ENCODE measurements at places on chromosomes 1 and 21. TPM values are rescaled to one million over a fixed set of nuclear protein-coding genes. Genes with fewer than 3 reads are reported as not detected.
A peak's percentile ranks its signal among the peaks of the same experiment; 100 is the strongest.

Gene GNG4
- polyA plus RNA-seq: not detected

Gene SLC22A15
- polyA plus RNA-seq: 0.18 TPM

Gene OXCT2
- polyA plus RNA-seq: not detected

Gene RERE
- polyA plus RNA-seq: 3.8 TPM

Gene ATP5PO
- 280 TPM for polyA plus RNA-seq

Gene PRELP
- polyA plus RNA-seq: not detected

Gene FOXD2
- polyA plus RNA-seq: 0.40 TPM

Gene COL16A1
- polyA plus RNA-seq: not detected

Gene CCDC190
- not detected for polyA plus RNA-seq

Gene PDC
- not detected for polyA plus RNA-seq

Gene UBL4B
- polyA plus RNA-seq: not detected

Gene SLC5A9
- polyA plus RNA-seq: not detected

Gene PLPPR4
- polyA plus RNA-seq: not detected

Gene ZNF124
- polyA plus RNA-seq: 2.3 TPM

Gene SPOCD1
- 0.24 TPM for polyA plus RNA-seq

Gene LCE6A
- not detected for polyA plus RNA-seq

Gene WLS
- polyA plus RNA-seq: not detected

Gene MSH4
- polyA plus RNA-seq: not detected

Gene CCDC28B
- polyA plus RNA-seq: 65.5 TPM

GRCh38 chr1:175129182-175129581 is 61.5 kb downstream of the TNN start:
- no peak for DNase-seq

GRCh38 chr1:234208791-234209190 is 164.5 kb upstream of the COA6 start:
- no peak for DNase-seq

GRCh38 chr1:156625436-156626078 is 6.3 kb downstream of the HAPLN2 start:
- DNase-seq: peak; percentile 52

GRCh38 chr1:157156058-157156541 is 17.9 kb upstream of the ETV3 start:
- peak; percentile 73 for DNase-seq

GRCh38 chr1:54047384-54048305 is 5.4 kb downstream of the TMEM59 start:
- DNase-seq: no peak

DNA sequence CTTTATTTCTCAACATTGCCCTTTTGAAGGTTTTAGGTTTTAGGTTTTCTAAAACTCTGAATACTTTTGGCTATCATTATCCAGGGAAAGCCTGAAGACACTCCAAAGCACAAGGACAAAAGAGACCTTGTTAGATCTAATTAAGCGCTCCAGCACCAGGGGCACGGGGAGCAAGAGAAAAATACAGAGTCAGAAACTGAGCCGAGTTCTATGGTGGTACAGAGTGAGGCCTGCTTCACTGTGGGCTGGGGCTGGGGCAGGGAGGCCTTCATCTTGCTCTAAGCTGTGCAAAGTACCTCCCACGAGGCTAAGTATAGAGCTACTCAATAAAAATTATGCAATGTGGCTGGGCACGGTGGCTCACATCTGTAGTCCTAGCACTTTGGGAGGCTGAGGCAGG is 19.7 kb upstream of the RAB4A start:
- no peak for DNase-seq

DNA sequence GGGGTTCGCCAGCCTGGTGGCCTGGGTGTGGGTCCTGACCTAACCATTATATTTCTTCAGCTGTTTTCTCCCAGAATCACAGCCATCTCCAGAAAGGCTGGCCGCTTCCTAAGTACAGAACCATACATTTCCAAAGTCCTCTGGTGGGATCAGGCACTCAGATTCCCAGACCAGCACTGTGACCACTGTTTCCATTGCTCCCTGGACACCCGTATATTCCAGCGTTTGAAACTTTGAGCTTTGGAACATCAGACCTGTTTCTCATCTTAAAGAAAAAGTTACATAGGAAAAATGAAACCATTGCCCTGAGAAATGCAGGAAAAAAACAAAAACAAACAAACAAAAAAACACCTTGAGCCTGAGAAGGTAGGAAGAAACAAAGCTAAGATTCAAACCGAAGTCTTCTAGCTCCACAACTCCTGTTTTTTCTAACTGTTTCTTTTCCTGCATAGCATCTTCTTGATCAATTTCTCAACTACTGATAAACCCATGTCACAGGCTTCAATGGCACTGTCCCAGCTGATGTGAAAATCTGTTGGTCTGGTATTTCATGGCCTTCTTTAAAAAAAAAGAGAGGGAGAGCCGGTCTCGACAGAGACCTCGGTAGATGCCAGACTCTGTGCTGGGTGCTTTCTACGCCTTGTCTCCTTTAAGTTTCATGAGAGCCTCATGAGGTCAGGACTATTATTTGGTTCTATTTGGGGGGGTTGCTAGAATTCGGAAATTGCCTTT is 221.3 kb downstream of the TOMM20 start:
- DNase-seq: no peak

DNA sequence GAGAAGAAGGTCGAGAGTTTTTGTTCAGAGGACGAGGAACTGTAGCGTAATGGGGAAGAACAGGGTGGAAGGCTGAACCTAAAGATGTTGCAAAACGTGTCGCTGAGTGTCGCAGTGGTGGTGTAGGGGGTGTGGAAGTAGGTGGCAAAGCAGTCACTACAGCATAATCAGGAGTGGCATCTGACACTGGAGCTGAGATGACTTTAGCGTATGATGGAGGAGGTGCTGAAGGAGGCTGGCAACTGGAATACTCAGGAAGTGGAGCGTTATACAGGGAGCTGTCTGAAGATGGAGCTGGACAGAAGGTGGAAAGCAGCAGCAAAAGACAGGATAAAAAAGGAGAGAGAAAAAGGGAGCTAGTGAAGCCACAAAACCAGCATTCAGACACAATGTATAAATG is 89.9 kb upstream of the LBR start:
- DNase-seq: no peak

DNA sequence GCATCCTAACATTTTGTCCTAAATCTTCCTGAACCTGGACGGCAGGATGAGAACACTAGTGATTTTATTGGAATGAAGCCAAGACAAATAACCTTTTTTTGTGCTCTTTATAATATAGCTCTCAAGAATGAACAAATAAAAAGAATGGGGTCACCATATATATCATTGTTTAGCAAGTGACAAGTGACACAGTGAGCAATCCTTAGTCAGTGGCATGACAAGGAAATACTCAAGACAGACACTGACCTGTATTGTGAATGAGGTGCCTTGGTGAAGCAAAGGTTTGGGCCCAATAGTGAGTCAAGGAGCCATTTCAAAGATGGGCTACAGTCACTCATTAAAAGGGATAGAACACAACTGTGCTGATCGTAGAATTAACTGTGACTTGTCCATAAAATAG is 35.7 kb downstream of the PTGFR start:
- DNase-seq: no peak

DNA sequence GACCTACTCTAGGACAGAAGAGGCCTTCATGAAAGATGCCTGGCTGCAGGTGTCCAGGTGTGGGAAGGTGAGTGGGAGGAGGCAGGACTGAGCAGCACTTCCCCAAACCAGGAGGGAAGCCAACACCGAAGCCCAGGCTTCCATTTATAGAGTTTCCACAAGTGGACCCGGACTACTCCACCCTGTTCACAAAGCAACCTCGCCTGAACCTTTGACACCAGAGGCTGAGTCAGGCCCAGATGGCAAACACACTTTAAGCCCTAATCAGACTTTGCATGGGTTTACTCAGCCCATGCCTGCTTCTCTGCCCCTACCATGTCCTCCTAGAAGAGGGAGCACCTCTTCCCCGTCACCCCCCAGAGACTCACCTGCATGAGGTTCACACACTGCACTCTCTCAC is 14.0 kb downstream of the PRR9 start:
- DNase-seq: no peak

DNA sequence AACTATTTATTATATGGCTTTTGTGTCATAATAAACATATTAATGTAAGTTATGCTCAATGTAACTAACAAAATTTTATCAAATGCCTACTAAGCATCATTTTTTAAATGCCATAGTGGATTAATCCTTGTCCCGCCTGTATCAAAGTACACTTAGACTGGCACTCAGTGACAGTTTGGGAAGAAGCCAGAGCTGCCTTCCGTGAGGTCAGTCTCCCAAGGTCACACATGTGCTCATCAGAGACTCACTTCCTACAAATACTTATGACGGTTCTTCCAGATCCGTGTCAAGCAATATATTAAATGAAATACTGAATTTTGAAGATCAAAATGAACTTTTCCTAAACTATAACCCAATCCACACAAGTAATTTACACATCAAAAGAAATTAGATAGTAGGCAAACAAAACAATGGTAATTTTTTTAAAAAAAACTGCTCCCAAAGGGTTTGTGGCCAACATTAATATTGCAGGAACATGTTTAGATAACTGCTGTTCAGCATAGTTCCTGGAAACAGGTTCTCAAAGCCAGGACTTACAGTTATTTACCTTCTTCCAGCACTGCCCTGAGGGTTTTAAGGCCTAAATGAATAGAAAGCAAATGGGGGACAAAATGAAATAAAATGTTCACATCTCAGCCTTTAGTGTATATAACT is 27.2 kb downstream of the WLS start:
- no peak for DNase-seq

DNA sequence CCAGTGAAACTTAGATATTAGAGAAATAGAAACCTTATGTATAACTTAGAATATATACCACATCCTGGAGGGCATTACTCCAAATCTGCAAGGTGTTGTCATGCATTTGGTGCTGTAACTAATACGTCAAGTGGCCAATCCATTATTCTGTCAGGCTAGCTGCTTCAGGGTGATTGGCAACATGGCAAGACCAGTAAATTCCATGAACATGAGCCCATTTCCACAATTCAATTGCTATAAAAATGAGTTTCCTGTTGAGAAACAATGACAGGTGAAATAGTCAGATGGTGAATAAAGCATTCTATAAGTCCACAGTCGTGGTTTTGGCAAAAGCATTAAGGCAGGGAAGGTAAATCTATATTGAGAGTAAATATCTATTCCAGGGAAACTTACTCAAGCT is 566.0 kb downstream of the ADGRL2 start:
- DNase-seq: no peak

GRCh38 chr21:35216996-35217395 is 167.9 kb upstream of the RUNX1 start:
- DNase-seq: no peak

DNA sequence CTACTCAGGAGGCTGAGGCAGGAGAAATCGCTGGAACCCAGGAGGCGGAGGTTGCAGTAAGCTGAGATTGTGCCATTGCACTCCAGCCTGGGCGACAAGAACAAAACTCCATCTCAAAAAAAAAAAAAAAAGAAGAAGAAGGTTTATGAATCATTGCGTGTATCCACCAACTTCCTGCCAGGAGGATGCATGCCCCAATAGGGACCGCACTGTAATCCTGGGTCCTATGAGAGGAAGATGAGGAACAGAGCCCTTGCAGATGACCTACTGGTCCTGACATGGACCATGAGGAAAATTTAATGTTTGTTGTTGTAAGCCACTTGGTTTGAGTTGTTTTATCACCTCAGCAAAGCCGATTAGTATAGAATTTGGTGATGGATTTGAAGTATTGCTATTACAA is 56.7 kb downstream of the PTGS2 start:
- no peak for DNase-seq

- DNase-seq: no peak
Measured at GRCh38 chr1:162336621-162337285, 39.9 kb downstream of the SPATA46 start.

DNA sequence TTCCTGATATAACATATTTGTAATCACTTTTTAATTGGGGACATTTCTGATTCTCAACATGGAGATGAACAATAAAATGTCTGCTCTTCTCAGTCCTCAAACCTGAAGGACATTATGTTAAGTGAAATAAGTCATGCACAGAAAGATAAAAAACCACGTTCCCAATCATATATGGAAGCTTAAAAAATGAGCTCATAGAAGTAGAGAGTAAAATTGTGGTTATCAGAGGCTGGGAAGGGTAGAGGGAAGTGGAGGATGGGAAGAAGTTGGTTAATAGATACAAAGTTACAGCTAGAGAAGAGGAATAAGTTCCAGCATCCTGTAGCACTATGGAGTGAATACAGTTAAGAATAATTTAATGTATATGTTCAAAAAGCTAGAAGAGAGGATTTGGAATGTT is 1.5 kb upstream of the CD48 start:
- DNase-seq: no peak

- DNase-seq: no peak
Measured at GRCh38 chr1:5744911-5745799, 247.1 kb downstream of the NPHP4 start.

DNA sequence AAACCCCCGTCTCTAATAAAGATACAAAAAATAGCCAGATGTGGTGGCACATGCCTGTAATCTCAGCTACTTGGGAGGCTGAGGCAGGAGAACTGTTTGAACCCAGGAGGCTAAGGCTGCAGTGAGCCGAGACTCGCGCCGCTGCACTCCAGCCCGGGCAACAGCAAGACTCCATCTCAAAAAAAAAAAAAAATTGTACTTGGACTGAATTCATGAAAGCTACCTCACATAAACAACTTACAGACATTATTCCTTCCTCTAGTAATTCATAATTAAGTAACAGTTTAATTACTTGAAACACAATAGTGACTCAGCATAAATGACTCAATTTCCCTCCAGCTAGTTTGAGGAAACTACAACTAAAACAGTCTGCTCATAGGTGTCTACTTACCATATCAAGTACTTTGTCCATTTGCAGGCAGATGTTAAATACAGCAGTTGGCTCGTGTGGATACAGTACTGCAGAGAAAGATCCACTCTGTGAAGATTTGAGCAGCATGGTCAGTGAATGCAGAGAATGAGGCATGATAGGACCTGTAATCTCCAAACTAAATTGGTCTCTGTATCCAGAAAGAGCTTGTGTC is 9.4 kb downstream of the DONSON start:
- DNase-seq: no peak

- DNase-seq: no peak
Measured at GRCh38 chr1:178536844-178537371, 24.0 kb downstream of the TEX35 start.

DNA sequence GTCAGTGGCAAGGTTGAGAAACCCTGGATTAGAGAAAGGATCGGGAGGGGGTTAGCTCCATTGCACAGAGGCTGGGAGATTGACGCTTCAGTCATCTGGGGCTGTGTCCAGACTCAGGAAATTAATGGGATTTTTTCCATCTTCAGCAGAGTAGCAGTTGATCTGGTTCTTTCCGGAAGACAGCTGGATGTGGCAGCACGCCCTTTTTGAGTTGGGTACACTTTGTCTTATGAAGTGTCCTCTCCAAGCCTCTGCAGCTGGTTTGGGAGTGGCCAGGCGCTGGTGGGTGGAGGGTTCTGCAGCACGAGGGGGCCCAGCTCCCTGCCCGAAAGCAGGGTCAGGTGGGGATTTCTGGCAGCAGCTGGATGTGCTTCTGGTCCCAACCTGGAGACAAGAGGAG is 95.1 kb downstream of the TAS1R2 start:
- no peak for DNase-seq

GRCh38 chr1:106962591-106962990 is 93.9 kb upstream of the PRMT6 start:
- no peak for DNase-seq

GRCh38 chr1:210771131-210771530 is 362.8 kb downstream of the KCNH1 start:
- no peak for DNase-seq

- DNase-seq: no peak
Measured at GRCh38 chr1:182641561-182641960, 37.4 kb upstream of the RGS16 start.

- DNase-seq: no peak
Measured at GRCh38 chr1:2539312-2539907, 9.3 kb upstream of the HES5 start.

GRCh38 chr1:245483247-245483646 is 328.5 kb downstream of the KIF26B start:
- DNase-seq: no peak
